Vagina (tissue), 2 donors: ENCODE measurements at places on chromosomes 13 and 19.

DNA sequence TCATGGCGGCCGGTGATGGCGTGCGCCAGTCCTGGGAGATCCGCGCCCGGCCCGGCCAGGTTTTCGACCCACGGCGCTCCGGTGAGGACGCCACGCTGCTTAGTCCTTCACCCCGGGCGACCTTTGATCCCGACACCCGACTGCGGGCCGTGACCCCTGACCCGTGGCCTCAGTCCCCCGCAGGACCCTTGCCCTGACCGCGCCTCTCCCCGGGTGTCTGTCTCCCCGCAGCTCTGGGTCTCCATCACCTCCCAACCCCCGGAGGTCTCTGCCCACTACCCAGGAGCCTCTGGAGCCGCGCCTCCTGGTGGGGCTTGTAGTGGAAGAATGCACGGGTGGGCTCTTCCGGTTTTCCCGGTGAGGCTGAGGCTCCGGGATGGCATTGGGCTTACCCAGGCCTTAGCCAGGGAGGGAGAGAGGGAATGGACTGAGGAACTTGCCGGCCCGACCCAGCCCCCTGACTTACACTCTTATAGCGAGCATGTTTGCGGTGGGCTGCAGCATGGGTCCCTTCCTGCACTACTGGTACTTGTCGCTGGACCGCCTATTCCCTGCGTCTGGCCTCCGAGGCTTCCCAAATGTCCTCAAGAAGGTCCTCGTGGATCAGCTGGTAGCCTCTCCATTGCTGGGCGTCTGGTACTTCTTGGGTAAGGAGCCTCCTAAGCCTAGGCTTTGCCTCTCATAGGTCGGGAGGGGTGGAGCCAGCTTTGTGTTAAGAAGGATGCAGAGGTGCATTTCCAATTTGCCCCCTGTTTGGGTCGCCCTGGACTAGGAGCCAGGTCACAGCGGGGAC is 566 bp downstream of the MPV17L2 start:
- DNase-seq = peak; percentile 95

DNA sequence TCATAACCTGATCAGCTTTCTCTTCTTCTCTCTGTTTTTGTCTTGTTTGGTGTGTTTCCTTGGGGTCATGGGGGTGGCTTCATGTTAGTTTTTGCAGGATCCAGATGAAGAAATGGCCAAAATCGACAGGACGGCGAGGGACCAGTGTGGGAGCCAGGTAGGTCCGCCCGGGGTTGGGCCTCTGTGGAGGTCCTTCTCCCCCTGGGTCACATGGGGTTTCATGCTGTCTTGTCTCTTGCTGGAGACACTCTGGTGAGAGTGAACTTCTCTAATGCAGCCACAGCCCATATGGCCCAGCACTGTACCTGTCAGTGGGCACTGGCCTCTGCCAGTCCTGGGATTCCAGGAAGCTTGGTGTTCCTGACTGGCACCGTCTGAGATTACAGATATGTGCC is 1.1 kb downstream of the CCNE1 start:
- no peak for DNase-seq

DNA sequence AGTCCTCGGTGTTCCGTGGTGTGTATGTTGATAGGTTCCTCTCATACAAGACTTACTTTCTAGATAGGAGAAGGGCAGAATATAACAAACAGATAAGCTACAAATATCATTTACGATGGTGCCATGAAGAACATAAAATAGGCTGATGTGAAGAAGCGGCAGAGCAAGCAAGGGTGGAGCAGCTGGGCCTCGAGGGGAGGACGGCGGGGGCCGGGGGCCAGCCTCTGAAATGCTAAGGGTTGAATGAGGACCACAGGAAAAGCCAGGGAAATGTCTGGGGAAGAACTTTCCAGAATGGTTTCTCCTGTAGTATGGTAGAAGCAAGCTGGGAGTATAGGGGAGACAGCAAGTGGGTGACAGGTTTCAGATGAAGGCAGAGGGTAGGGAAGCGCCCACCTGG is 529.5 kb downstream of the LIG4 start:
- no peak for DNase-seq

GRCh38 chr19:45630463-45630862 is 8.7 kb downstream of the EML2 start:
- DNase-seq = no peak

DNA sequence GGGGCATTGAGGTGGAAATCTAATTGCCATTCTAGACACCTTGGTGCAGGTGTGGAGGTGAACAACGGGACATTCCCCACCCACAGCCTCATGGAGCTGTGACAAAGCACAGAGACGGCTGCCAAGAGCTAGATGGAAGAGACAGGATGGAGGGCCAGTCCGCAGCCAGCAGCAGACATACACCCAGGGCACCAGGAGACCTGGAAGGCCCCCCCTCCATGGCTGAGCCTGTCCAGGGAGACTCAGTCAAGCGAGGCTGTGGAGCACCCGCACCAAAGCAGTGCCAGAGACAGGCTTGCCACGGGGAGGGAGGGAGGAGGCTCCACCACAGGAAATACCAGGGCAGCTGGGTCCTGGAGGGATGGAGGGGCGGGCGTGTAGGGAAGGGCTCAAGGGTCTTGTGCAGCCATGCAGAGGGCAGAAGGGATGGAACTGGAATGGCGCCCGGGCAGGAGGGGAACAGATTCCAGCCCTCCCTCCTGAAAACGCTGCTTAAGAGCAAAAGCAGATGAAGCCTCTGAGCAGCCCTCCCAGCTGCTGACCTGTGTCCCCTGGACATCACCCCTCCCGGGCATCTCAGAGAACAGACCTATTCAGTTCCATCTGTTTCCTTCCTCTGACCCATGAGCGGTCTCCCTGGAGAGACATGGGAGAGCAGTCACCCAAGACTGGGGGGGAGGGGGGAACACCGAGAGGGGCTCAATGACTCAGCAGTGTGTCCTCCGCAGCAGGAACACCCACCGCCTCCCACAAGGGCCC is 14.4 kb downstream of the EPS15L1 start:
- no peak for DNase-seq

GRCh38 chr13:26873386-26873698 is 112.8 kb upstream of the GPR12 start:
- DNase-seq = no peak

DNA sequence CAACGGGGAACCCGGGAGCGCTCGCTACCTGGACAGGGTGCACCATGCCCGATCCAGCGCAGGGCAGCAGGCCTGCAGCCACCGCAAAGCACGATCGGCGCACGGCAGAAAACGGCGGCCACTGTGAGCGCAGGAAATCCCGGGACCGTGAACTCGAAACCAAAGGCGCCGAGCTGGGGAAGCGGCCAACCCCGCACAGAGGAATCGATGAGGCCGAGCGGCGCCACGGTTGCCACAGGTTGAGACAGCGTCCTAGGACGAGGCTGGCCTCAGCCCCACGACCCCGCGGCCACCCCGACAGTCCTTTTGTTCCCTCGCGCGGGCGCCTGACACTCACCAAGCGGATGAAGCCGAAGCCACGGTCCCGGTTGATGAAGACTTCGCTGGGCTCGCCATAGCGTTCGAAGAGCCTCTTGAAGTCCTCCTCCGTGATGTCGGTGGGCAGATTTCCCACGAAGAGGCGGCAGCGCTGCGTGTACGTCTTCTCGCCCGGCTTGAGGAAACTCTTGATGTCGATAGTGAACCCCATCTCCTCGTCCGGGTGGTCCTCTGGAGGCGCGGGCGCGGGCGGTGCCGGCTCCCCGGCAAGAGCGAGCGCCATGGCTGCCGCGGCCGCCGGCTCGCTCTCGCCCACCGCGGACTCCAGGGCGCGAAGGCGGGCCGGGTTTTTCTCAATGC is 557 bp downstream of the PSPC1 start:
- no peak for DNase-seq

GRCh38 chr13:110993788-110994187 is 78.9 kb upstream of the ANKRD10 start:
- DNase-seq = no peak

- DNase-seq = no peak
These were observed 1.5 kb downstream of the ERCC2 start for GRCh38 chr19:45368737-45369340.

DNA sequence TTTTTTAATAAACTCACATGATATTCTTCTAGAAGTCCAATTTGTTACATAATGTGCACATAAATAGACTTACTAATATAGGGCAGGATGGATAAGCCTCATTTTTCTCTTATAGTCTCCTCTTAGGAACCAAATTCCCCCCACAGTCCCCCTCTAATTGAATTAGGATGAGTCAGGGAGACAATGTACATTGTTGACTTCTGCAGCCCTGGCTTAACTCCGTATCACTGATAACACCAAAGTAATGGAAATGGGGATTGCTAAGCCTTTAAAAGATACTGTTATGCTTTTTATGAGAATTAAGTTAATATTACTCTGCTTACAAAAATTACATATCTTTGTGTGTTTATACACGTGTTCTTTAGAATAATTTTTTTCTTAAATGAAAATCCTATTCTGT is 5.1 kb upstream of the PCDH9 start:
- no peak for DNase-seq

DNA sequence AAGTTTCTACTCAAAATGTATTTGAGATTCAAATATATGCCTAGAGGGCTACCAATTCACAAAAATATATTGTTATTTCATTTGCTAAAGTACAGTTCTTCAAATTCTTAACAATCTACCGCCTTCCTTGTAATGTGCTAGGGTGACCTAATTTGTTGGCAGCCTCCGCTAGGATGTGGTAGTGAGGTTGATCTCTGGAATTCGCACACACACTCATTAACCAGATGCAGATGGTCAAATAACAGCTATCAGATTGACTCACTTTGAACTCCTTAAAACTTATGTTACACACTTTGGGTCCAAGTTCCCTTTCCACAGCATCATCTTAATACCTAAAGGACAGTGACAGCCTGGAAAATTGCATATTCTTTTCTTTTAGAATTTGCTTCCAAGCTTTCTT is 367.3 kb downstream of the DCT start:
- no peak for DNase-seq
